Activated gamma-delta T cell treated with anti-CD3 and anti-CD28 coated beads, Interleukin-2, amount 50 U/mL, for 16 hours (primary cell): ENCODE measurements at places on chromosomes 13 and 19.

DNA sequence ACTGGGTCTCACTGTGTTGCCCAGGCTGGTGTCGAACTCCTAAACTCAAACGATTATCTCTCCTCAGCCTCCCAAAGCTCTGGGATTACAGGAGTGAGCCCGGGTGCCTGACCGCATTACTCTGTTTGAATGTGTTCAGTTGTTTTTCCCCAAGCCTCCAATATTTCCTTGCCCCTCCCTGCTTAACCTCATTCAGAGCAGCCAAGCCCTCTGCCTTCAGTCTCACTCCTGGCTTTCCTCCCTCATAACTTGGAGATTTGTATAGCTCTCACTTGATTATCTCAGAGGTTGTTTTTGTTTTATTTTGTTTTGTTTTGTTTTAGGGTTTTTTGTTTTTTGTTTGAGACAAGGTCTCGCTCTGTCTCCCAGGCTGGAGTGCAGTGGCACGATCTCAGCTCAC is 11.4 kb downstream of the EPHX3 start:
- DNase-seq: no peak

DNA sequence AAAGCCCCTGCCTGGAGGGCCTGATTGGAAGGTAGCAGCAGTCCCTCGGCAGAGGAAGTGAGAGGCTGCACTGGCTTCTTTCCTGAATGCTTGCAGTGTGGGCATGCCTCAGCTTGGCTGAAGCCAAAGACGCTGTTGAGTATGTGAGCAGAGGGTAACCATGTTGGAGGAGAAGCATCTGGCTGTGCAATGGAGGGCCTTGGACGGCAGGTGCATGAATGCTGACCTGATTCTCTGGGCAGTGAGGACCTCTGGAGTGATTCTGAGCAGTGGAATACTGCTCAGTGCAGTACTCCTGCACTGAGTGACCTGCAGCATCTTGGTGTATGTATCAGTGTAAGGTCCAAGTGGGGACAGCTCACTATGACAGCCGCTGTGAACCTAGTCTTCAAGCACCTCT is 46.9 kb downstream of the SOX1 start:
- DNase-seq: no peak

DNA sequence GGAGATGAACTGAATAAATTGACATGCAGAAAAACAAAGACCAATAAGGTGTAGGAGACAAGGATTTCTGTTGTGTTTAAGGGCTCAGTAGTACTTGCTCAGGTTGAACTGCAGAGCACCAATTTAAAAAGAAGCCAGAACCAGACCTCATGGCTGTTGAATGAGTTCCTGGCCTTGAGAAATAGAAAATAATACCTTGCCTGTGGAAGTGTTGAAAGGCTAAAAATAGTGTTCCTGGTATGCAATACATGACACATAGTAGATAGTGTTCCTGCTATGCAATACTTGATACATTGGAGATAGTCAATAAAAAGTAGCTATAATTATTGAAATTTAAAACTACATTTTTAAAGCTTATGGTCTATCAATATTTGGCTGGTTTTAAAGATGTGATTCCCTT is 595.8 kb downstream of the PCDH9 start:
- no peak for DNase-seq

GRCh38 chr13:22482496-22483000 is 698.2 kb upstream of the SGCG start:
- DNase-seq: no peak

GRCh38 chr19:46361915-46362314 is 15.0 kb downstream of the PPP5C start:
- DNase-seq: no peak

- no peak for DNase-seq
Measured at GRCh38 chr13:46149272-46150133, 32.5 kb downstream of the LCP1 start.

DNA sequence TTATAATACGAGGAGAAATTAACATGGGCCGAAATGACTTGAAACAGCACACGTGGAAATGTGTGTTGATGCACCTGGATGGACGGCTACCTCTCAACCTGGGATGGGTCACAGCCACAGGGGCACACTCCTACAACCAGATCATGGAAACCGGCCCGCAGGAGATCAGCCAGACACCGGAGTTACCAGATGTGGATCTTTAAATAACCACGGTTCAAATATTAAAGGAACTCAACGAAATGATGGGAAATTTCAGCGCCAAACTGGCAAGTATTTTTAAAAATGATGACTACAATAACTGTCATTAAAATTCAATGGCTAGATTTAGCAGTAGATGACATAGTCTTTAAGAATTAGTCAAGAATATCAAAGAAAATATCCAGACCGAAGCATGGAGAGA is 166.9 kb upstream of the GPR12 start:
- no peak for DNase-seq

GRCh38 chr19:970695-971094 is 13.4 kb upstream of the WDR18 start:
- no peak for DNase-seq

DNA sequence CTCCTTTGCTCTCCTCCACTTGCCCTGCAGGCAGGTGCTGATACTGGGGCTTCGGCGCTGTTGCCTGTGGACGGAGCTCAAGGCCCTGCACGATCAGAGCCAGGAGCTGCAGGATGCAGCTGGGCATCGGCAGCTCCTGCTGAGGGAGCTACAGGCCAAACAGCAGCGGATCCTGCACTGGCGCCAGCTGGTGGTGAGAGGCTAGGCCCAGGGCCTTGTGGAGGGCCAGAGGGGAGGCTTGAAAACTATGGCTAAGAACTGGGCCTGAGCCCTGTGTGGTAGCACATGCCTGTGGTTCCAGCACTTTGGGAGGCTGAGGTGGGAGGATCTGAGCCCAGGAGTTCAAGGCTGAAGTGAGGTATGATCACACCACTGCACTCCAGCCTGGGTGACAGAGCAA is 6.3 kb downstream of the HAUS5 start:
- no peak for DNase-seq

- DNase-seq: no peak
Measured at GRCh38 chr13:33164331-33164730, 121.2 kb downstream of the STARD13 start.

GRCh38 chr13:99722931-99723330 is 221.7 kb downstream of the TM9SF2 start:
- DNase-seq: no peak

GRCh38 chr13:90360785-90361184 is 986.7 kb upstream of the MIR17HG start:
- no peak for DNase-seq

DNA sequence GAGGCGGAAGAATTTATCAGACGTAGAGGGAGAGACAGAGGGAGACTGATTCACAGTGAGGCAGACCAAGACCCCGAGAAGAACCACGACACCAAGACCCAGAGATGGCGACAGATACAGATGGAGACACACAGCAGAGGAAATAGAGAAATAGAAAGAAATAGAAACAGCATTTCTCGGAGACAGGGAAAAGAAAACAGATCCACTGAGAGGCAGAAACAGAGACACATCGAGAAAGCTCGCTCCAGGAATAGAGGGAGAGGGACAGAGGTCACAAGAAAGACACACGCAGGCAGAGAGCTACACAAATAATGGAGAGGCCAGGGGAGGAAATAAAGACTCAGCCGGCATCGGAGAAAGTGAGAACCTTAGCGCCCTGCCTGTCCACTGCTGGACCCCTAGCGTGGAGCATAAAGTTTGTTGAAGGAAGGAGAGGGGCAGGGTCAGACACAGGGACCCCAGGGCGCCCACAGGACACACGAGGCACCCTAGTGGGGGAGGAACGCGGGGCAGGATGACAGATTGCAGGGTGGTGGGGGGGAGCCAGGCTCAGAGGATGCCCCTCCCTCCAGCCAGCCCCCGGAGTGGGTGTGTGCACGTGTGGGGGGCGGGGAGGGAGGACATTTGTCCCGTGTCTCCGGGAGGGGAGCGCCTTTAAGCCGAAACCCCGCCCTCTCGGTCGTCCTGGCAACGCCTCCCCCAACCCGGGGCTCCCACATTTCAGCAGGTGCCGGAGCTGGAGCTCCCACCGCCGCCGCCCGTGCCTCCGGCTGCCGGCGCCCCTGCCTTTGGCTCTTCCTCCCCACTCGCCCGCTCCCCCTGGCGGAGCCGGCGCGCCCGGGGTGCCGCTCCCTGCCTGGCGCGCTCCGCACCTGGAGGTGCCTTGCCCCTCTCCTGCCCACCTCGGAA is at the start of gene PRKCG:
PRKCG (plus strand) TSS at position 716 of the 909 bp plus-strand sequence. CDS start 298 bp downstream, outside the sequence.
- peak; percentile 36 for DNase-seq

- DNase-seq: no peak
Measured at GRCh38 chr13:80979035-80979641, 638.2 kb upstream of the SPRY2 start.

- DNase-seq: no peak
Measured at GRCh38 chr19:13094106-13094504, 8.6 kb downstream of the LYL1 start.

- peak; percentile 80 for DNase-seq
Measured at GRCh38 chr19:36849701-36850558, 746 bp upstream of the ZNF345 start.

DNA sequence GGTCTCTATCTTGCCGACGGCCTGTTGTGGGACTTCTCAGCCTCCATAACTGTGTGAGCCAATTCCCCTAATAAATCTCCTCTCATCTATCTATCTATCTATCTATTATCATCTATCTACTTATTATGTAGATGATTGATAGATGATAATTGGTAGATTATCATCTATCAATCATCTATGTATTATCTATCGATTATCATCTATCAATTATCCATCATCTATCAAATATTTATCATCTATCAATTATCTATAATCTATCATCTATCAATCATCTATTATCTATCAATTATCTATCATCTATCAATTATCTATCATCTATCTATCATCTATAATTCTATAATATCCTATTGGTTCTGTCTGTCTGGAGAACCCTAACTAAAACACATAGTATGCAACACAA is 33.5 kb downstream of the CYSLTR2 start:
- no peak for DNase-seq

DNA sequence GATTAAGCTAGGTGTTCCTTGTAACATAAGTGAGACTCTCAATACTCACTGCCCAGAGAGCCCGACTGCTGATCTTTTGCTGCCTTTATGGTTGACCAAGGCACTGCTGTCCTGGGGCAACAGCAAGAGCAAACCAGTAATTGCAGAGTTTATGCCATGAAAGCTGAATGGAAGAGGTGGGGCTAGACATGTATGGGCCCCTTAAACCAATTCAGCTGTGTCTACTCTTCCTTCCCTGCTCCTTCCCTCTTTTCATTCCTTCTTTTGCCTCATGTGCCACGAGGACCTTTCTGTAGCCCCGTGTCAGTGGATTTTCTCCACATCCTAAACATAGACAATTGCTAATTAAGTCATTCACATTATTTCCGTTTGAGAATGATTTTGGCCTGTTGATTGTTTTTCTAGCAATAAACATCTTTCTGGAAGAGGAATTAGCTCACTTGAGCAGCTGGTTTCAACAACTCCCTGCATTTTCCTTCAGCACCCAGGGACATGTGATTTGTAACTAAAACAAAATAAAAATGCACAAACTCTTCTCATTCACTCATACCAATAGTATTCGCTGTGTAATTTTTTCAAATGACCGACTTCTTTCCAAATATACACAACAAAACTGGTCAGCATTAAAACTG is 40.5 kb downstream of the RAP2A start:
- DNase-seq: no peak

DNA sequence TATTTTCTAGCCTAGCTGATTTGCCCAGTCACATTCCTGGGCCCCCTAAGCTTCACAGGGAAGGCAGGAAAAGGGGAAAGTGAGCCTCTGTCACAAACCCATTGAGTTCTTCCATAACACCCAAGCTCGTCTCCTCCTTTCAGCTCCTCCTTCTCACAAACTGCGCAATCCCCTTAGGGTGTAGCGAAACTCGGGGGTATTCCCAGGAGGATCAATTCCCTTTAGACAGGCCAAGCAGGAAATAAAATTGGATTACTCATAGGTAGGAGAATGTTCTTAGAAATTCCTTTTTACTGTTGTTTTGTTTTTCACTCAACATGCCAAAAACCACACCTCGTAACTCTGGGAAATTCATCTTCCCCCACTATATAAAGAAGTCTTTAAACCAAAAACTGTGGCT is 139.3 kb downstream of the IRS2 start:
- no peak for DNase-seq

- no peak for DNase-seq
Measured at GRCh38 chr13:109151255-109151654, 521.8 kb downstream of the MYO16 start.

DNA sequence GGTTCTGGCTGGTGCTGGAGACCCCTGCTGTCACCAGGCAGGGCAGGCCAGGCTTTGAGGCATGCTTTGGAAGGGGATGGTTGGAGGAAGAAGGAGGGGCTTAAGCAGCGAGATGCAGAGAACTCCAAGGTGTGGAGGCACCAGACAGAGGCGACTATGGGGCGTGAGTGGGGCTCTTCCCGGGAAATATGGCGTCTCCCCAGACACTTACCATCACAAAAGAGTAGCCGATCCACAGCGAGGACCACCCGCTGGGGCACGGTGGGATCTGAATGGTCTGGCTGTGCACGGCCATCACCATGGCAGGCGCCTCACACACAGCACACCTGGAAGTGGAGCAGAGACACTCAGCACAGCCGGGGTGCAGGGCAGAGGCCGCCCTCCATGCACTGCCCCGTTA is 151.9 kb downstream of the COL4A1 start:
- DNase-seq: no peak

GRCh38 chr13:74438901-74439300 is 304.7 kb upstream of the KLF12 start:
- no peak for DNase-seq

- DNase-seq: no peak
Measured at GRCh38 chr13:53214433-53214832, 185.8 kb downstream of the OLFM4 start.

DNA sequence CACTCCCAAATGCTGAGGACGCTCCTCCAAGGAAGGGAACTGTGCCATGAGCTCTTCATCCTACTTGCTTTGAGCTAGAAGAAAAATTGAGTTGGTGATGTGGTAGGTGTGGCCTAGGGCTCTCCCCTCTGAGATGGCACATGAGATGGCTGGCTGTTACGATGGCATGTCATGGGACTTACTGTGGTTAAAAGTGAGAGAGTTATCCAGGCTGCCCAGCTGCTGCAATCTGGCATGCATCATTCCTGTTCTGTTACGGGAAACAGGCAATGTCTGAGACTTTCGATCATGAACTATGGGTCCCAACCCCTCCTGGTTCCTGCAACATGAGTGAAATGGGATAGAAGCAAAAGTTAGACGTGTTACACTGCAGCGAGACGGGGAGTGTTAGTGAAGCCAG is 93.3 kb upstream of the SLC15A1 start:
- no peak for DNase-seq

- no peak for DNase-seq
Measured at GRCh38 chr19:3576696-3577443, 4.1 kb downstream of the HMG20B start.

GRCh38 chr13:93899981-93900380 is 579.5 kb downstream of the DCT start:
- DNase-seq: no peak

DNA sequence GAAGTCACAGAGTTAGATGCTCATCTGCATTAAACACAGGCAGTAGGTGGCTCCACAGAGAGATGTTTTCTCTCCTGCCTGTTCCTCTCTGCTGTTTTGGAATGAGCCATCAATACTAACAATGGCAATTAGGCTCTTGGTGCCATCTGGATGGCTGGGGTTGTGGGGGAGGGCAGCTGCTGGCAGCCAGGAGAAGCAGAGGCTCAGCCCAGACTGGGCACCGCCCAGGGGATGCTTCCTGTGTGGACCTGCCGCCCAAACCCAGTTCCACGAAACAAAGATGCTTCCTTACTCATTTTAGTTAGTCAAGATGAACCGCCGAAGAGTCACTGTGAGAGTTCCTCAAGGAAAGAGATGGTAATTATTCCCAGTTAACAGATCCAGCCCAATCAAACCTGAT is 50.8 kb upstream of the PCDH8 start:
- no peak for DNase-seq

GRCh38 chr13:94080527-94080926 is 399.0 kb downstream of the DCT start:
- DNase-seq: no peak

- DNase-seq: no peak
Measured at GRCh38 chr13:95226932-95227695, 74.1 kb downstream of the ABCC4 start.
